ENCODE measurements at places on chromosomes 16 and 17.

DNA sequence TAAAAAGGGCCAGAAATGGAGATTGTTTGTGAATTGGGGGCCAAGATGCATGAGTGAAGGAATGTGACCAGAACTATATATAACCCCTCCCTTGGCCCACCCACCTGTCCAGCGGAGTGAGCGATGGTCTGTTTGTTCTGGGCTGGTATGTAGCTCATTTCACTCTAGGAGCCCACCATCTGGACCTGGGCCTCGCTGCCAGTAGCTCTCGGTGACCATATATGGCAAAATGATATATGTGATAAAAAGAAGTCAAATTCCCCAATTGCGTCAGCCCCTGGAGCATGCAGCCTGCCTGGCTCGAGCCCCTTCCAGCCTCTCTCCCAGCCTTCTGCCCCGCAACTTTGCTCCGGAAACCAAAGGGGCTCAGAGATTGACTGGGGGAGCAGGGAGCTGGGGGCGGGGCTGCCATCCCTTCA, 47.3 kb downstream of the CCDC42 start:
- no peak for DNase-seq

GRCh38 chr17:63675607-63676546, 24.0 kb downstream of the LIMD2 start:
- DNase-seq = no peak

GRCh38 chr16:23893986-23894385, 58.2 kb downstream of the PRKCB start:
- DNase-seq = no peak

DNA sequence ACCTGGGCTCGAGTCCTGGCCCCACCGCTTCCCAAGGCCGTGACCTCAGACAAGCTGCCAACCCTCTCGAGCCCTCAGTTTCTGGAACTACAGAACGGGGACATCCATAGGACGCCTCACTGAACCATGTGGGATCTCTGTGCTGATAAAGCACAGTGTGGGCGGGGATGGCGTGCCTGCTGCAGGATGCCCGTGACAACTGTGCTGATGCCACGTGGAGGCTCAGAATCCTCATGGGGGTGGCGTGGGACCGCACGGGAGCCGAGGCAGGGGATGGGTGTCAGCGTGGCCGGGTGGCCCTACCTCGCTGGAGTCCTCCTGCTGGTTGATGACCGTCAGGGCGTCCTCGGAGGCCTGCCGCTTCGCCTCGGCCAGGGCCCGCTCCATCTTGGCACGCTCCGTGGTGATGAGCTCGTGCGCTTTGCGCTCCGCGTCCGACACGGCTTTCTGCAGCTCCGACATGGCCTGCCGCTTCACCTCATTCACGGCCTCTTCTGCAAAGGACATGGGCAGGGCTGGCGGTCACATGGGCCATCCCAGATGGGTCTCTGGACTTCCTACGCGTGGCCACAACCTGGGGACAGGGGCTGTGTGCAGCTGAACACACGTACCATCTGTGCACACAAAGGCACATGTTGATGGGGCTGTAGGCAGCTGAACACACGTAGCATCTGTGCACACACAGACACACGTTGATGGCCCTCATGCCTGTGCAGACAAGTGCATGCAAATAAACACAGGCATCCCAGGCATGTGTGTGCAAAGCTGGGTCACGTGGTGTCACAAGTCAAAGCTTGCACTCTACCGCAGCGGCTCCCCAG, 12.7 kb upstream of the PABPN1L start:
- DNase-seq = no peak

DNA sequence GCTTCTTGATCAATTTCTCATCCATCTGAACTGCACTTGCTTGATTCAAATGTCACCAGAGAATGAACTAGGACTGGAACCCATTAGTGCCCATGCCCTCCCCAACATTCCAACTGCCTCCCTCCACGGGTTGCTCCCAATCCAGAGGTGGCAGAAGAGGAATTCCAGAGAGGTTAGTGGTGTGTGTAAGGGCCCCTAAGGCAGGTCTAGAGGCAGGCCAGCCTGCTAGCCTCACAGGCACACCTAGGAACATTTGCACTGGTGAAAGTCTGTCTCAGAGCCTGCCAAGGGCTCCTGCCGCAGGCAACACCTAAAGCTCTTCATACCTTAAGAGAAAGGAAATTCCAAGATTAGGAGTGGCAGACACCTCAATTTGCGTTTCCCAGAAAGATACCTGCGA, 21.2 kb upstream of the CMTM4 start:
- no peak for DNase-seq

DNA sequence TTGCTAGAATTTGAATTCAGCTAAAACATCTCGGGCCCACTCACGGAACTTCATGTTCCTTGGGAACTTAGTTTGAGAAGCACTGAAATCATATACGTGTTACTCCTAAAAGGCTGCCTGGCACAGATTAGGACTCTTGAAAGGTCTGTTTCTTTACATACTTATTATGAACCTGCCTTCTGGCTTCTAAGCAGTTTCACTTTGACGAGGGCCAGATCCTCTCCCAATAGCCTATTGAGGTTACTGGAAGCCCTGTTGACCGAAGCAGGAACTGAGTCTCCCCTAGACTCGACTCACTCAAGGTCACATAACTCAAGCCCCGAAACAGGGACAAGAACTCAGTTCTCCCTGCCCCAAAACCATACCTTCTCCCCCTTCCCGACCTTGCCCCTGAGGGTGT, 121.9 kb upstream of the PLCG2 start:
- no peak for DNase-seq

DNA sequence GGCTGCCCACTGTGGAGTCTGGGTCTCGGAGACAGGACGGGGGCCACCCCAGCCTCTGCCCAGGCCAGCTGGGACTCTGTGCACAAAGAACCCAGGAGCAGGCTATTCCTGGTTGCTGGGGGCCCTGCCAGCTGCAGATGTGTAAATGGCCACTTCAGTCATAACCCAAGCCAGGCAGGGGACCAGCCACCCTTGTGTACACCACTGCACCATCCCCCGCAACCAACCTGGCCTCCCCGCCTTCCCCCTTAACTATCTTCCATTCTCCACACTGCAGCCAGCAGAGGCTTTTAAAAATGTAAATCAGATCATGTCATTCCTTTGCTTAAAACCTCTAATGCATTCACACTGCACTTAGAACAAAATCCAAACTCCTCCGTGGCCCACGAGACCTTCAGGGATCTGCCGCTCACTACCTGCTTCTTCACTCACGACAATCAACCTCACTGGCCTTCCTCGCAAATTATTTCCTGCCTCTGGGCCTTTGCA, 28.3 kb downstream of the RTN4RL1 start:
- DNase-seq = no peak

DNA sequence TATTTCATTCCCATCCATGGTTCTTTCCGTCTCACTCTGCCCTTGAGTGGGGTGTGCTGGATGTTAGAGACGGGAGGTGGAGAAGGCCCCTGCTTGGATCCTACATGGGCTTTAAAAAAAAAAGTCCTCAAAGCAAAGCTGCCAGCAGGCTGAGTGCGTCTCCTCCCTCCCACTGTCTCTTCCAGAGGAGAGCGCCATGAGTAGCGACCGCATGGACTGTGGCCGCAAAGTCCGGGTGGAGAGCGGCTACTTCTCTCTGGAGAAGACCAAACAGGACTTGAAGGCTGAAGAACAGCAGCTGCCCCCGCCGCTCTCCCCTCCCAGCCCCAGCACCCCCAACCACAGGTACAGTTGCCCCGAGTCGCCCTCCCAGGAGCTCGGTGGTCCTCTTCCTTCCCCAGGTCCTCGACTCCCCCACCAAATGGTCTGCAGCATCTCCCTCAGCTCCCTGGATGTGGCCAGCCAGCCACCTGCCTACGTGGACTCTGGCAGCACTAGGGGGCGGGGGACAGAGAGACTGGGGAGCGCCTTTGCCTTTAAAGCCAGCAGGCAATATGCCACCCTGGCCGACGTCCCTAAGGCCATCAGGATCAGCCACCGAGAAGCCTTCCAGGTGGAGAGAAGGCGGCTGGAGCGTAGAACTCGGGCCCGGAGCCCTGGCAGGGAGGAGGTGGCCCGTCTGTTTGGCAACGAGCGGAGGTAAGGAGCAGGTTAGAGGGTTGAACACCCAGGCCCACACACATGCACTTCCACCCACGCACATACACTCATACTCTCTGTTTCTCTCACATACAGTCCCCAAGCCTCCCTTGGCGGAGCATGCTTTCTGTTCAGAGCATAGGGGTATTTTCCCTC, 68.2 kb downstream of the PLD6 start:
- DNase-seq = no peak

GRCh38 chr16:30934827-30935557, 11.6 kb downstream of the FBXL19 start:
- no peak for DNase-seq

DNA sequence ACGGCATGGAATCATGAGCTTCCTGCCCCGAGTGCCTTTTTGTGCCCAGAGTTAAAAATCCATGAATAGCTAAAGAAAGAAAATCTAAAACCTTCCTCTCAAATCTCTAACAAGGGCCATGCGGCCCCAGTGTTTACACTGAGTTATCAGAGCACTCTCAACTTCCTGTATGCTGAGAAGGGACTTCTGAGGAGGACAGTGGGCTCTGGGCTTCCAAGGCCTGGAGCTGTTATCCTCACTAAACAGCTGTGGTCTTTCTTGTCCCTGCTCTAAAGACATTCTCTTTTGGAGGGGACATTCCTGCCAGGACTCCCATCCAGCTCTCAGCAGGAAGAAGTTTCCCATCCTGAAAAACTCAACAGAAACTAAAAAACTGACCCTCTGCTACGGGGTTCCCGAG, 135.6 kb downstream of the AATF start:
- no peak for DNase-seq

- no peak for DNase-seq
Measured at GRCh38 chr17:40614431-40615067, 33.1 kb downstream of the SMARCE1 start.

DNA sequence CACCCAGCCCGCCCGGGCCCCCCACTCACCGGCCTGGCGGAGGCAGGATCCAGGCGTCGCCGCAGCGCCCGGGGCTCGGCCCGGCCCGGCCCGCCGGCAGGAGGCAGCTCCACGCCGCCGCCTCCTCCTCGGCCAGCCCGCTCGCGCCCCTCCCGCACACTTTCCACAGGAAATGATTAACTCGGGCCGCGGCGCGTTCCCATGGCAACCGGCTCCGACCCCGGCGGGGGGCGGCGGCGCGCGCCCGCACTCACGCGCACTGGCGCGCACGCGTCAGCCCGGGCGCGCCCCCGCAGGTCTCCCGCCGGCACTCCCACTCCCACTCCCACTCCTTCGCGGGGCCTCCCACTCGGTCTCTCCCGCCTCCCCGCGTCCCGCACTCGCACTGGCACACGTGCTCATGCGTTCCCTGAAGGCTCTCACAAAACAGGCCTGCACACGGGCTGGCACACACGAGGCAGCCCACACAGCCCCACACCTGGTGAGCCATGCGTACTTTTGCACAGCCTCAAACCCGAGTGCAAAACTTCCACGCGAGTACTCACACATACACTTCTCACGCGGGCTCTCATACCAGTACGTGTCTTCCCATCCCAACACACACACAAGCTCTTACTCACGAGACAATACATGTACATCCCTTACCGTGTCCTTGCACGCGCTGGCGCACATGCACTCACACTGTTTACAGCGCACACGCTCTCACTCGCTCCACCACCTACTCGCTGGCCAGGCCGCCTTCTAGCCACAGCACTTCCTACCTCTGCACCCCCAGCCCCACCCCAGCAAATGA, at the start of gene KIFC3:
Gene KIFC3, minus strand, starts transcription at position 151 of the 793 bp plus-strand sequence. CDS start 4,248 bp downstream, outside the sequence.
- DNase-seq = no peak

DNA sequence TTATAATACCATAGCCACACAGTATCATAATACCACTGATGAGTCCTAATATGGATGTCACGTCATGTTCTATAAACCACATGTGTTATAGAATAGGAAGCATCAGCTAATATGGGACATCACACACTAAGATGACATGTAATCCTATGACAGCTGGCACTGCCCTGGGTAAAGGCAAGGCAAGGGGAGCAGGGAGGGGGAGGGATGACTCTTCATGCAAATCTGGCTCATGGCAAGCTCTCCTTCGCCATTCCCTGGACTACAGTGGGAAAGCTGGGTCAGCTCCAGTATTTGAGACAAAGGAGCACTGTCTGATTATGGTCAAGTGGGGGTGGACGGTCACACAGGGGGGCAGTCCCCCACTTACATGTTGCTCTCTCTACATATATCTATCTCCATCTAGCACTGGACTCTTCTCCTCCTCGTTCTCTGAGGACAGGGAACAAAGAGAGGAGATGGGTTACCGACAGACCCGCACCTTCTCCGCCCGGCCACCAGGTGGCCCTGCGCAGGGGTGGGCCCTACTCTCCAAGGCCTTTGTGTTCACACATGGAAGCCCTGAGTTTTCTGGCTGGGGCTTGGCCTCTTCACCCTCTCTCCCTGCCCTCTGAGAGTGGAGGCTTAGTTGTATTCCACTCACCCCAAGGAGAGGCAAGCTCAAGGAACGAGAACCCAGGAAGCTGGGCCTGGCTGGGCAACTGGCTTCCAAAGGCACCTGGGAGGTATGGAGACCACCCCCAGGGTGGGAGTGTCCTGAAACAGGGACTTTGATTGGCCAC, 23.4 kb upstream of the MPO start:
- no peak for DNase-seq

GRCh38 chr16:72210555-72210954, 38.6 kb upstream of the PMFBP1 start:
- DNase-seq = no peak

- DNase-seq = no peak
Measured at GRCh38 chr16:50121721-50122445, 31.2 kb upstream of the TENT4B start.

DNA sequence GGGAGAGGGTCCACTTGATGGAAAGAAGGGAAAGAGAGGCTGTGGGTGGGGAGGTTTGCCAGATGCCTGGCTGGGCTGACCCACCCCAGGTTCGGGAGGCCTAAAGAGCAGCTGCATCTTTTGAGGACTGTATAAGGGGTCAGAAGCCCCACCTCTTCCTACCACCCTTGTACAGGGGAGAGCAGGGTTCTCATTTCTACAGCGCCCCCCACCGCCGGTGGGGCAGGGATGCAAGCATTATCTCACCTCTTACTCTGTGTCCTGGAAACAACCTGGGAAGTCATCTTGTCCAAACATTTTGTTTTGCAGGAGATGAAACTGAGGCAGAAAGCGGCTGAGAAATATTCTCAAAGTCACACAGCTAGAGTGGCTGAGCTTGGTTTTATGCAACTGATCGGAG, 22.5 kb upstream of the CCDC182 start:
- no peak for DNase-seq

DNA sequence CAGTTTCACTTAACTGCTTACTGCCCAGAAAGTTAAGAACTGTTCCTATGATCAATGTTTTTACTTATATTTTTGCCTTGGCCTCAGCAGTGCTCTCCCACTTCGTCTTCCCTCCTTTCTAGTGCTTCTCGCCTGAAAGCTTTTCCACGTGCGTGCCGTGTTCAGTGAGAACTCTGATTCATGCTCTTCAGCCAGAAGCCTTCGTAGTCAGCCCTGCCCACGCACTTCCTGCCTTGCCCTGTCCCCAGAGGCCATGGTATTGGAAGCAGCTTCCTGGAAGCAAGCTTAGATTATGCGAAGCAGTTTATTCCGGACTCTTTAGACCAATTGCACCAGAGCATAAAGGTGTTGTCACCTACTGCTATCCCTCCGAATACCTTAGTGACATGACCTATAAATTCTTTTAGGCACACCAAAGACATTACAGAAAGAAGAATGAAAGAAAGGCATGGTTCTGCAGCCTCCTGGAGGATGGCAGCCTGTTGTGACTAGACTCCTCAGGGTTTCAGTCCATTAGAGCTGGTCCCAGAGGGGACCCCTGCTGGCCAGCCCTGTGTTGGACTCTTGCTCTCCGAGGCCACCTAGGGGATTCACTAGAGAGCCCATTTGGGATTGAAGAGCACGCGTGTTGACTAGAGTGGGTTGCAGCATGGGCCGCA, 105.2 kb downstream of the RPTOR start:
- no peak for DNase-seq
